ENCODE measurements at places on chromosomes 7 and 10.
A peak's percentile ranks its signal among the peaks of the same experiment; 100 is the strongest.

DNA sequence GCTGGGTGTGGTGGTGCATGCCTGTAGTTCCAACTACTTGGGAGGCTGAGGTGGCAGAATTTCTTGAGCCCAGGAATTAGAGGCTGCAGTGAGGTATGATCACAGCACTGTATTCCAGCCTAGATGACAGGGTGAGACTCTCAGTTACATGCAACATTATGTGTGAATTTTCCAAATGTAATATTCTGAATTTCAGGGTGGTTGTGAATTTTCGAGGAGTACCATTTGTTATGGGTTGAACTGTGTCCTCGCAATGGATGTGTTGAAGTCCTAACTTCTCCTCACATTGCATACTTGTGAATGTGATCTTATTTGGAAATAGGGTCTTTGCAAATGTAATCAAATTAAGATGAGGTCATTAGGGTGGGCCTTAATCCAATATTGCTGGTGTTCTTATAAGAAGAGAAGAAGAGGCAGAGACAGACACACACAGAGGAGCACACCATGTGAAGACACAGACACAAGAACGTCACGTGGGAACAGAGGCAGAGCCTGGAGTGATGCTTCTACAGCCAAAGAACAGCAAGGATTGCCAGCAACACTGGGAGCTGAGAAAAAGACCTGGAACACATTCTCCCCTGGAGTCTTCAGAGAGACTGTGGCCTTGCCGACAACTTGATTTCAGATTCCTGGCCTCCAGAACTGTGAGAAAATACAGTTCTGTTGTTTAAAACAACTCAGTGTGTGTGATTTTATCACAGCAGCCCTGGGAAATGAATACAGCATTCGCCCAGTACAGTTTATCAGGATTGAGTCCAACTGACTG is 91.9 kb downstream of the ZNF783 start:
- DNase-seq: no peak

- DNase-seq: no peak
Measured at GRCh38 chr10:102712089-102712488, 2.1 kb downstream of the ARL3 start.

DNA sequence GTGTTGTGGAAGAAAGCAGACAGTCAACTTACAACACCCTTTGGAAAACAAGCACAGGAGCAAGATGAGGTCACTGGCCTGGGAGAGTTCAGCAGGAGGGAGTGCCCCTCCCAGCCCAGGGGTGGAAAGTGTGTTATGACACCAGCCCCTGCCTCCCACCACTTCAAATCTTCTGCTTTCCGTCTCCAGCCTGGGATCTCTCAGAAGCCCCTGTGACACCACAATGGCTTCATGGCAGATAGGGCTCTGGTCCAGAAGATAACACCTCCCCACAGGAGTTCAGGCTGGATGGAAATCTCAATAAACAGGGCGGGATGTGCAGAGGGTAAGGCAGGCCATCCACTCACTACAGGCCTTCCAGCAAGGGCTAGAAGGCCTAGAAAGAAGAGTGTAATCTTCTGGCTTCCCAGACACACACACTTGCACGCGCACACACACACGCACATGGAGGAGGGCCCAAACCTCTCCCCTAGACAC is 48.7 kb upstream of the ZMIZ1 start:
- no peak for DNase-seq

- no peak for DNase-seq
Measured at GRCh38 chr7:94998266-94999068, 91.1 kb downstream of the PPP1R9A start.

DNA sequence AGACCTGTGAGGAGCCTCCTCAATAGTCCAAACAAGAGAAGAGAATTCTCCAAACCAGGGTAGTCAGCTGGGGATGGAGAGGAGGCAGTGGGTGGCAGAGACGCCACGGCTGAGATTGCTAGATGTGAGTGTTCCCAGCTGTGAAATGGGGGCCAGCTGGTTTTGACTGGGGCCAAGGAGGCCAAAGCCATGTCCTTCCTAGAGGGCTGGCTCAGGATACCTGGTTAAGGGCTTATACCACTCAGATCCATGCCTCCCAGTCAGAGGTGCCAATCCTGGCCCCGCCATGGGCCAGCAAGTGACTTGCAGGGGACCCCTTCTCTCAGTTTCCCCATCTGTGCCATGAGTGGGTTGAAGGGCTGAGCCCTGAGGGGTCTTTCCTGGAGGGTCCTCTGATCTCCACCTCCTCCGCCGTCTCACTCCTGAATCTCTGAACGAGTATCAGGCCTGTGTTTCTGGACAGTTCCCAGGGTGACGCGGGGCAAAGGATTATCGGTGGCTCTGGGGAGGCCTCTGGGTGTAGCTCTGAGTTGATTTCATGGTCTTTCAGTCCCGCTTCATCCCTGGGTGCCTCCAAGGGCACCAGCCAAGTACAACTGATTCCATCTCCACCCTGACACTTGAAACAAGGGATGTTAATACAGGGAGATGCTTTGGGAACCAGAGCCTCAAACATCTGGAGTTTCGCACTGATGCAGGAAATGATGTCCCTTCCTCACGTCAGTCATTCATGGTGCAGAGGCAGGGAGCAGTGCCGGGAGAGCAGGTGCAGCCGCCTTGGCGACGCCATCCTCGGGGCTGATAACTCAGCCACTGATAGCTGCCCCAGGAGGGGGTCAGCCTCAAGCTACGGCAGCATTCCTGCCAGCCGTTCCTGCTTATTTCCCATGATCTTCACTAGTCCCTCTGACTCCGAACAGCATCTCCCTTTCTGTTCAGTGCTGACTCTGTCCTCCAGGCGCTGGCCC is 126.7 kb downstream of the RGS10 start:
- no peak for DNase-seq

- no peak for DNase-seq
Measured at GRCh38 chr10:10975647-10976046, 42.0 kb upstream of the CELF2 start.

DNA sequence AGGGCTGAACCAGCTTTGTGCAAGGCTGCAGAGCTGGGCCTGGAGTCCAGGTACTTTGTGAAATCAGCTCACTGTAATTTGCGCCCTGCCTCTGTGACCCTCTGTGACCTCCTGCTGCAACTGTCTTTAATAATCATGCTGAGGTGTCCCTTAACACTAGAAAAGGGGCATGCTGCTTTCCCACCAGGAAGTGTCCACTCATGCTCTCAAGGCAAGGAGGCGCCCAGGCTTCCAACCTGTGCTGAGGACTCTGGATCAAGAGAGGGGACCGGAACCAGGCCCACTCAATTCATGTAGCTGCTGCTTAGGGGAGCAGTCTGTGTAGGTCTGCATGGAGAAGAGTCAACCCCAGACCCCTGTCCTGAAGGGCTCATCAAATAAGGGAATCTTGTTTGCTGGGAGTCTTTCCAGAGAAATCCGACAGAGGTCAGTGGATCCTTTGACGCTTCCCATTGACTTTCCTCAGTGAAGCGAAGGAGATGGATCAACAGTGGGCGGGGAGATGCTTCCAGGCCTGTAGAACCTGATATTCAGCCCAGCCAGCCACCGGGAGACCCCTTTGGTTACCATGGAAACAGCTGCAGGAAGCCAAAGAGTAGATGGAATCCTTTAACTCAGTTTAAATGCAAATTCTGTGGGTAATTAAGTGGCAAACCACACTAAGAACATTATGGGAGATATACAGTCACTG is 945.9 kb downstream of the GRID1 start:
- DNase-seq: peak; percentile 1

DNA sequence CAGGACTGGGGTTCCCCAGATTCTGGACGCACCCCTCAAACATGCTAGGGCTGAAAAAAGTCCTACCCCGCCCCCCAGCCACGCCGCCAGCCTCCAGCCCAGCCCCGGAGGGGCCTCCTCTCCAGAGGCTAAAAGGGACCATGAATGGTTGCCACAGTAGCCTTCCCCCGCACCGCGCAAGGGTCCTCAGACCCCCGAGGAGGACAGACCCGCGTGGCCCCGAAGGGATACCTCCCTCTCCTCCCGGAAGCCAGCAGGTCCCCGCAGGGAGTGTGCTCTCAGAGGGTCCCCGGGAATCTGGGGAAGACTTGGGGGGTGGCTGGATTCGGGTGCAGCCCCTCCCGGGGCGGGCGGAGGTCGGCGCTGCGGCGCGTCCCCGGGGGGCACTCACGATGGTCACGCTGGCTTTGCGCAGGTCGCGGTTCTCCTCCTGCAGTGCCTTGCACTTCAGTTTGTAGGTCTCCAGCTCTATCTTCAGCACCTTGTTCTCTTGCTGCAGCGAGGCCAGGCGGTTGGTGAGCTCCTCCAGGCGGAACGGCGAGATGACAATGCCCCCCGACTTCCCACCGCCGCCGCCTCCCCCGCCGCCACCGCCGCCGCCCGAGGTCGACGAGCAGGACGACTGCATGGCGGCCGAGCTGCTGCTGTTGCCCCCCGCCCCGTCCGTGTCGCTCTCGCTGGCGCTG is 482 bp downstream of the CCDC6 start:
- peak; percentile 8 for DNase-seq

DNA sequence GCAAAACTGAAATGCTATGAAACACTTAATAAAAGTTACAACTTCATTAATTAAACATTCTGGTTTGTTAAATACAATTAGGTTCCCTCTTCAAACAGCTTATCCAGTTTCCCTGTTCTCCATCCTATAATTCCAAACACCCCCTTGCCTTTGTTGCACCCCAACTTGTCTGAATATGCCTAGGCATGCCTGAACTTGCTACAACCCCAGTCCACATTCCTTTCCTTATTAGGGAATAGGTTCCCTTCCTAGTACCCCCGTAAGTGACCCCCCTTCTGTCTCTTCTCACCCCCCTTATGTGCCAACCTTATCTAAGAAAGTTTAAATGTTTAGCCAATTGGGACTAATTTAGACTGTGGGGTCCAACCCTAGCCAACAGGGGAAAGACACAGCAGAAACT is 295.7 kb upstream of the GALNT17 start:
- no peak for DNase-seq

DNA sequence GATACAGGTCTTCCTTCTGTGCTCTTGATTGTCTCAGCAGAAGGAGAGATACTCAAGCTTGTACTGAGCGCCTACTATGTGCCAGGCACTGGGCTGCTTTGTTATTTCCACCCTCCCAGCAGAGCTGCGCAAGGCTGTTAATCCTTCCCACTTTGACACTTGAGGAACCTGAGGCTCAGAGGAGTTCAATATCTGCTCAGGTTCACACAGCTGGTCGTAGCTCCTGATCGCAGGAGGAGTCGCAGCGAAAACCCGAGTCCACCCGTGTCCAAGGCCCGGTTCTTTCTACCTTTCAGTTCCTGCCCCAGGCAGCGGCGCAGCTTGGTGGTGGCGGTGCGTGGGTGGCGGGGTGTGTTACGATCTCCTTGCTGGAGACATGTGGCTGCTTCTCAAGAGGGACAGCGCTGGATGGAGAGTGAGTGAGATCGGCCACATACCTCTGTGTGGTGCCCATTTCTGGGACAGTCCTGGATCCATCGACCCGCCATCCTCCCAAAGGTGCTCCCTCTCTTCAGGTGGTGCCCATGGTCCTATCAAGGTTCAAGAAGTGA is 26.5 kb upstream of the SAMD8 start:
- DNase-seq: no peak

- DNase-seq: peak; percentile 73
Measured at GRCh38 chr7:1951159-1951536, 281.1 kb downstream of the ELFN1 start.

DNA sequence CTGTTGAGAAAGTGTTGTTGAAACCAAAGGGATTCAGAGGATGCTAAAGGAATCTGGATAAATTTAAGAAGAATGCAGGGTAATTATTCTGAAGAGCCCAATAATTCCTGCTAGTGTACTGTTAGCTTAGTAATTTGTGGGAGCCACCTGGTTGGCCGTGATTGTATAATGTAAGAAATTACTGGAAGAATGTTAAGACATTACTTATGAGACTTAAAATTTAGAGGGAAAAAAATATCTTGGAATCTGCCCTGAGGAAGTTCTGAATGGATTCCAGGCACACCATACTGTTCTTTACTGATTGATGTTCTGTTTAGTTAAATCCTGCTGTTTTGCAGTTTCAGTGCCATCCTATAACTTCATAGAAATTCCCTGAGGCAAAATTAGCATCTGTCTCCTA is 155.0 kb upstream of the RHOBTB1 start:
- no peak for DNase-seq

DNA sequence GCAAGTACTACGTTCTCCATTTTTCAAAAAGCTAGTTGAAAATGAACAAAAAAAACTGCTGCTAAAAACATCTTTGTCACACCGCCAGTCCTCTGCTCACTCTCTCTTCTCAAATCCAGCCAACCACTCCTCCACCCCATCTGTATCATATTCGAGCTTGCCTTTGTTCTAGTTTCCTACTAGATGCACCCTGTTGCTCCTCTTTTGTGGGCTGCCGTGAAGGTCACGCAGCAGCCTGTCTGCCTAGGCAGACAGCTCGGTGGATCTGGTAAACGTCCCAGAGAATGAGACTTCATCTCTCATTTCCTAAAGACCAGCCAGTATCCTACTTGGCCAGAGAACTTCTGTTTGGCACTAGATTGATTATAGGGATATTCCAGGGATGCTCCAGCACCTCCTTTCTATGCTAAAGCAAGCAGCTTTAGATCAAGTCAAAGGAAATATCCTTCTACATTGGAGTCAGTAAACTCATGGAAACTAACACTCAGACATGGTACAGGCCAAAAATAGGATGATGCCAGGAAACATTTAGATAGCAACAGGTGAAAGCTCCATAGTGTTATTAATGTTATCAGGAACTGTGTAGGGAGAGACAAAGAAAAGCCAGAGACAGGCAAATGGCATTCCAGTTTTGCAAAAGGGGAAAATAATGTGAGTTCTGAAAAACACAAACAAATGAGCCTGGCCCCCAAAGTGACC is 8.7 kb upstream of the PLXNA4 start:
- no peak for DNase-seq

DNA sequence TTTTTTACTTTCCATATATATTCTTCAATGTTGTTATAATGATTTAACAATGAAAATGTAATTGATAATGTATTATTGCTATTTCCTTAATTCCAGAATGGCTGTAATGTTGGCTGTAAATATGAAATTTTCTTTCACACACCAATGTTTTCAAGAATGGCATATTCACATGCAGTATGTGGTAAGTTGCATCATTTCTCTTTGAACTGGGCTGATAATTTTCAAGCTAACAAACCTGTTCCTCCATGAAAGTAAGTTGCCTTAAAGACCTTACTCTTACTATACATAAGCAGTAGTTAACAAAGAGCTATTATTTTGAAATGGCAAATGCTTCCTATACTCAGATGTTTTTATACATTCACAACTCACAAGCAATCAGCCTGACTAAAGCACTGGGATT is 154.5 kb downstream of the TMEM168 start:
- DNase-seq: no peak

GRCh38 chr10:18400906-18401245 is 250.5 kb downstream of the NSUN6 start:
- no peak for DNase-seq

DNA sequence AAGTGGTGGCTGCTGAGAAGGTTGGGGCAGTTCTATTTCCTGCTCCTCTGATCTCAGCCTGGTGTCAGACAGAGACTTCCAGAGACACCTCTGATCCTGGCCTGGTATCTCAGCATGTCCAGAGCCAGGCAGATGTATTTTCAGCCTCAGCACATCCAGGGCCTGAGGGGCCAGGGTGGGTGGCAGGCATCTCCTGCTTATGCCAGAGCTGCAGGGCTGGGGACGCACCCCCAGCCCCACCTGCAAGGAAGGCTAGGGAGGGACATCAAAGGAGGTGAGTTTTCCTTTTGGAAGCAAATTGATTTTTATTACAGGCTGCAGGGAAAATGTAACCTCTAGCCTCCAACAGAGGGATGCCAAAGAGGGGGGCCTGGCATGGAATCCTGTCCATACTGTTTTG is 36.7 kb downstream of the CFAP46 start:
- DNase-seq: no peak
